ENCODE measurements at places on chromosomes 1 and 21.

DNA sequence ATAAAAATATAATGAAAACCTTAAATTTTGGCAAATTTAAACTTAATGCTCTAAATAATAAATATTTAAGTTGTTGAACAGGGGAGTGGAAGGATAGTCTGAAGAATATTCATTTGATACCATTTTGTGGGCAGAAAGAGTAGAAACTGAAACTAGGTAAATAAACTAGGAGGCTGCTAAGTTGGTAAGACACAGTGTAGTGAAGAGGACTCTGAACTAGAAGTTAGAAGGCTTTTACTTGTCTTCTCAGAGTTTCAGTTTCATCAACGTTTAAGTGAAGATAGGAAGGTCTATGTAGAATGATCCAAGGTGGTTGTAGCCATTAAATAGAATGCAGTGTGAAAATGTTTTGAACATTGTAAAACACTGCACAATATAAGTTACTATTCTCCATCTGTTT lies 516.9 kb downstream of the AMY1C start:
- DNase-seq = no peak

GRCh38 chr21:29256126-29256910 lies 42.4 kb upstream of the BACH1 start:
- DNase-seq = no peak

GRCh38 chr1:112793631-112794565 lies 78.8 kb upstream of the PPM1J start:
- no peak for DNase-seq

GRCh38 chr1:227749916-227750710 lies 14.9 kb downstream of the SNAP47 start:
- DNase-seq = no peak

- no peak for DNase-seq
Observed at GRCh38 chr1:162906485-162906884, 45.5 kb upstream of the CCDC190 start.

- no peak for DNase-seq
Observed at GRCh38 chr1:236103059-236103458, 38.2 kb upstream of the NID1 start.

GRCh38 chr1:9289711-9290485 lies 2.8 kb upstream of the SPSB1 start:
- peak; percentile 59 for DNase-seq

DNA sequence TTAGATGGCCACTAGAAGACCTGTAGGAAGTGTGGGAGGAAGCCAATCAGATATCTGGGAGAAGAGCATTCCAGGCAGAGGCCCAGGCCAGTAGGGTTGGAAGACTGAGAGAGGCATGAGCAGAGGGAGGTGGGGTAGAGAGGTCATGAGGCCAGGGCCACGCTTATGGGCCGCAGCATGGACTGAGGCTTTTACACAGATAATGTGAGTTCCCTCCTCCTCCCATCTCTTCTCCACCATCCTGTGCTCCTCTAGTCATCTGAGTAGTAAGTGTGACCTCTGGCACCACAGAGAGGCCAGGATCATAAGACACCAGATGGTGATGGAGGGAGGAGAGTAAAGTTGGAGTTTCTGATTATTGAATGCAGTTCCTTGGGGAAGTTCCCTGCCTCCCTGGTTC lies 17.1 kb downstream of the TTC22 start:
- no peak for DNase-seq

GRCh38 chr1:221072214-221072613 lies 193.0 kb downstream of the HLX start:
- DNase-seq = no peak

DNA sequence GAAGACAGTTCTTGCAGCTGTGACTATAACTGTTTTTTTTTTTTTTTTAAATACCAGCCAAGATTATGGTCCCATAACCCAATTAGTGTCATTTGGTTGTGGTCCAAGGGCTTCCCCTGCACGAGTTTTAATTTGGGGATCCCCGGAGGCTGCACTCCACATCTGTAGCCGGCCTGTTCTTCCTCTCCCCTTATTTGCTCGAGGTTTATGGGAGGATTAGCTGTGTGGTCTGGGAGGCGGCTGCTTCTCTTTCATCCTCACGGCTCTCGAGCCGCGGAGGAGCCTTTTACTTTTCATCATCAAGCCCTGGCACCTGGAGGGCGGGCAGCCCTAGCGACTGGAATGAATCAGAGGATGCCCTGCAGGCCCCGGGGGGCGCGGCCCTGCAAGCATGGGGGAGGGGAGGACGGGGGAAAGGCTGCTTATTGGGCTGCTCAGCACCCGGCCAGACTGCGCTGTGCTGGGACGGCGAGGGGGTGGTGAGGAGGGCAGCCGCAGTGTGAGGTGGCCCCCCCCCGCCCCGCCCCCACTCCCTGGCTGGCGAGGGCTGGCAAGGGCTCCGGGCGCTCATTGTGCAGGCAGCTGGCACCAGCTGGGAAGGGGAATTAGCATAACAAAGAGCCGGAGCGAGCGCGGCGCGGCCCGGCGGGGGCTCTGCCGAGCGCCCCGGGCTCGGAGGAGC lies 18.5 kb downstream of the SERTAD4 start:
- peak; percentile 6 for DNase-seq

DNA sequence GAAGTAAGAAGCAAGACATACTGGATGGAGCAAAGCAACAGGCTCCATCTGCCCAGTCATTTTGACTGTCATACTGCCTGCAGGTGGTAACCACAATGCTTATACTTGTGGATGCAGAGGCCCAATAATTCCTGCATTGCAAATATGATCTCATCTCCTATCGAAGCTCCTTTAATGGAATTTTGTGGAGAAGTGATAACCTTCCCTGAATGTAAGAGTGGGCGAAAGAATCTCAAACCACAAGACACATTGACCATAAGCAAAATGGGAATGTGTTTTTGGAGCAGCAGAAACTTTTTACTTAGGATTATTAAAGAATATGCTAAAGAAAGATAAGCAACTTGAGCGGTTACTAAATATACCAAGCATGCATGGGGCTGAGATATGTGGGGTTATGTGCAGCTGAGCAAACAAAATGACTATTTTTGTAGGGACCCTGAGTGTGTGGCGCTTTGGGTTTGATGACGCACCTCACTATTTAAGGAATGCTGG lies 77.4 kb upstream of the BACH1 start:
- DNase-seq = no peak

DNA sequence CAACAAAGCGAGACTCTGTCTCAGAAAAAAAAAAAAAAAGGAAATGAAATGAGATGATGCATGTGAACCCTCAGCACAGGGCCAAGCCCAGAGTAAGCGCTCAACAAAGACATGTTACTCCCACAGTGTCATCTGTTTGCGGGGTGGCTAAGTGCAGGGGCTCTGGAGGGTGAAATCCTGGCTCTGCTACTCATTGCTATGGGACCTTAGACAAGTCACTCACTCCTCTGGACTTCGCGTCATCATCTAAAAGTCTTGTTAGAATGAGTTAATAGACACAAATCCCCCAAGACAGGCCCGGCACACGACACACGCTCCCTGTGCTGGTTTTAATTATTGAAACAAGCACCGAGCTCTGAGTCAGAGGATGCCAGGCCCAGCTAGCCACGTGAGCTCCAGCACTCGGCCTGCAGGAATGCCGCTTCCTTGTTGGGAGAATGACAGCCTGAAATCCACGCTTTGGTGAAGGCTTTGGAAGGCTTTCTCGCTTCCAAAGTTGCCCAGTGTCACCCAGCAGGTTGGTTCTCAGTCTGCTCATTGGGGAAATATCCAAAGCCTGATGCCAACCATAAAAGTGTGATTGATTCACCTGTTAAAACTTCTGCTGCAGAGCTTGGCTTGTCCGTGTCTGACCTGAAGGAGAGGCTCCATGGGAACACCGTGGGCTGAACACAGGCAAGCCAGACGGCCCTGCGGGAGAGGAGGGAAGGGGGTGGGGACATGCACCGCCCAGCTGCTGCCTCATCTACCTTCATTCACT lies 36.7 kb upstream of the TARDBP start:
- DNase-seq = no peak

- DNase-seq = no peak
Observed at GRCh38 chr1:56376188-56376984, 203.0 kb downstream of the PLPP3 start.

DNA sequence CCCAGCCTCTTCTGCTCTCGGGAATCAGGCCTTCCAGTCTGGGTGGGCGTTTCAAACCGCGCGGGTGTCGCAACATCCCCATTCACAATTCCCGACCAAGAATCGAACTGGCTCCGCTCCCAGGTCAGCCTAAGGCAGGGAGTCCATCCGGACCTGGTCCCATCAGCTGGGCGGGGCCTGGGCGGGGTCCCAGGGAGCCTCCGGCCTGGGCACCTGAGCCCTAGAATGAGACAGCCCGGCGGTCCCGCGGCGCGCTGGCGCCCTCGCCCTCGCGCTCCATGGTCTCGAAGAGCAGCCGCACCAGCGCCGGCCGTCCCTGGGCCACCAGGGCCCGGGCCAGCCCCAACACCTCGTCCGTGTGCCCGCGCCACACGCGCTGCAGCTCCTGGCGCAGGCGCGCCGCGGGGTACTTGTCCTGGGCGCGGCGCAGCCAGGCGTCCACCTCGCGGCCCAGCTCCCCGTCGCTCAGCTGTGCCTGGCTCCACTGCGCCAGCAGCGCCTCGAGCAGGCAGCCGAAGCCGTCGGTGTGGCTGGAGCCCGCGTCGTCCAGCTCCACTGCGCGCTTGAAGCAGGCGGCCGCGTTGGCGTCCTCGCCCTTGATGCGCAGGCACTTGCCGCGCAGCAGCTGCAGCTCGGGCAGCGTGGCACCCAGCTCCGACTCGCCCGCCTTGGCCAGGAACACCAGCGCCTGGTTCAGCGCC lies 16.9 kb upstream of the PARS2 start:
- DNase-seq = no peak

Measured in CD4-positive, alpha-beta T cell treated with Interleukin-17A for 4 hours (primary cell).